SJCRH30 (cell line): ENCODE measurements at places on chromosomes 11 and 22.

GRCh38 chr11:93013646-93014045, 44.2 kb downstream of the MTNR1B start:
- no peak for DNase-seq

DNA sequence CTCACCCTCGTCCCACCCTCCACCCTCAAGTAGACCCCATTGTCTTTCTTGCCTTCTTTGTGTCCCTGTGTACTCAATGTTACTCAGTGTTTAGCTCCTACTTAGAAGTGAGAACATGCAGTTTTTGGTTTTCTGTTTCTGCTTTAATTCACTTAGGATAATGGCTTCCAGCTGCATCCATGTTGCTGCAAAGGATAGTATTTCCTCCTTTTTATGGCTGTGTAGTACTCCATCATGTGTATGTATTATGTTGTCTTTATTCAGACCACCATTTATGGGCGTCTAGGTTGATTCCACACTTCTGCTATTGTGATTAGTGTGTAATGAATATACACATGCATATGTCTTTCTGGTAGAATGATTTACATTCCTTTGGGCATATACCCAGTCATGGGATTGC, 73.6 kb downstream of the SIK2 start:
- DNase-seq, result no peak

- DNase-seq, result no peak
Observed at GRCh38 chr11:81995889-81996288, 737.8 kb downstream of the FAM181B start.

- no peak for DNase-seq
Observed at GRCh38 chr11:1523077-1523476, 36.5 kb upstream of the MOB2 start.

DNA sequence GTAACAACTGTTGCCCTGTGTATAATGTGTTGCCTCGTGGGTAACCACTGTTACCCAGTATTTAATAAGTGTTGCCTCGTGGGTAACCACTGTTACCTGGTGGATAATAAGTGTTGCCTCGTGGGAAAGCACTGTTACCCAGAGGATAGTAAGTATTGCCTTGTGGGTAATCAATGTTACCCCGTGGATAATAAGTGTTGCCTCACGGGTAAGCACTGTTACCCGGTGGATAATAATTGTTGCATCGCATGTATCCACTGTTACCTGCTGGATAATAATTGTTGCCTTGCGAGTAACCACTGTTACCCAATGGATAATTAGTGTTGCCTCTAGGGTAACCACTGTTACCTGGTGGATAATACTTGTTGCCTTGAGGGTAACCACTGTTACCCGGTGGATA, 17.1 kb upstream of the NXPE4 start:
- DNase-seq, result no peak

- DNase-seq, result no peak
Observed at GRCh38 chr11:3225826-3226750, 6.1 kb downstream of the MRGPRE start.

DNA sequence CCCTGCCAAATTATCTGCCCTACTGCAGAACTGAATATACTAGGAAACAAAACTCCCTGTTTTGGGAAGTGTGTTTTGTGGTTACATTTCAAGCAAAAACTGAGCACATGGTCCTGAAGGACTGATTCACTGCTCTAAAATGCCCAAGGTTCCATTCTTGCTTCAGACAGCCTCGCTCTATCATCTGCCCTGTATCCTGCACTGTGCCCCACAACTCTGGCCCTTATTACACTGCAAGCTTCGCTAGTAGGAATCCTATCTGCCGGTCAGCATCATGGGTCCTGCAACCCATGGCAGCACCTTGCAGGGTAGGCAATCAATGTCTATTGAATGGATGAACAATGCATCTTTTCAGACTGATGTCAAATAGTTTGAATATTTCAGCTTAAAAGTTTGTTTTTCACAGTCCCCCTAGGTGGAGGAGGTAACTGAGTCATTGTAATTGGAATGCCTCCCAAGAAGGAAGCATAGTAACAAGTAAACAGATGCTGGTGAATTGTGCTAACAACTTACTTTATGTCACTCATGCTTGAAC, 21.3 kb downstream of the LAYN start:
- no peak for DNase-seq

DNA sequence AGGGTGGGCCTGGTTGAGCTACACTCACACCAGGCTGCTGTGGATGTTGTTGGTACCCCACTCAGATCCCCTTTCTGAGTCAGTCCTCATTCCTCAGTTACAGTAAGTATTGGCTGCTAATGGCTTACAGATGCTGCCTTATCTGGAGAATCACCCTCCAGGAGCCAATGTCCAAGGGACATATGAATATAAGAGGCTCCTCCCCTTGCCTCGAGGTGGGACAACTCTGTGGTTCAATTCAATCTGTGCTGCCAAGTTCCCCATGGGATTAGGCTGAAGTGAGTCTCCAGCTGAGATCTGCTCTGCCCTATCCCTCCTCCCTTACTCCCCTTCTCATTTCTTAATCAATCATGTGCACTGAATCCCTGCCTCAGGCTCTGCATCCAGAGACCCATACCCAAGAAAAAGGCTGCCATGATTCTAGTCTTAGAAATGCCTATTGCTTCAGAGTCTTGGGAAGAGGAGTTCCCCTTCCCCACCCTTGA, 168.8 kb upstream of the SYT13 start:
- no peak for DNase-seq

DNA sequence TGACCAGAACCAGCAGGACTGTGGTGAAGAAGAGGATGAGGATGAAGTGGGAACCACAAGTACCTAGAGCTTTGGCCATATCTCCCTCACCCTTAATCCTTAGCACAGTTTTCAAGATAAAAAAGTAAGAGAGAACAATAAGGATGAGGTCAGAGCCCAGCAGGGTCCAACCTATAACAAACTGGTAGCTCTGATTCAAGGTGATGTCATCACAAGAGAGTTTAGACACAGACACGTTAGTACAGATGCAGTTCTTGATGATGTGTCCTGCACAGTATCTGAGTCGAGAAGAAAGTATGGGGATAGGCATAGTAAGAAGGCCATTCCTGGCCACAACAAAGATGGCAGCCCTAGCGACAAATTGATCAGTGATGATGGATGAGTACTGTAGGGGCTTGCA, 586 bp downstream of the OR56A5 start:
- DNase-seq, result no peak

GRCh38 chr11:110857892-110858546, 145.8 kb upstream of the ARHGAP20 start:
- DNase-seq, result no peak

DNA sequence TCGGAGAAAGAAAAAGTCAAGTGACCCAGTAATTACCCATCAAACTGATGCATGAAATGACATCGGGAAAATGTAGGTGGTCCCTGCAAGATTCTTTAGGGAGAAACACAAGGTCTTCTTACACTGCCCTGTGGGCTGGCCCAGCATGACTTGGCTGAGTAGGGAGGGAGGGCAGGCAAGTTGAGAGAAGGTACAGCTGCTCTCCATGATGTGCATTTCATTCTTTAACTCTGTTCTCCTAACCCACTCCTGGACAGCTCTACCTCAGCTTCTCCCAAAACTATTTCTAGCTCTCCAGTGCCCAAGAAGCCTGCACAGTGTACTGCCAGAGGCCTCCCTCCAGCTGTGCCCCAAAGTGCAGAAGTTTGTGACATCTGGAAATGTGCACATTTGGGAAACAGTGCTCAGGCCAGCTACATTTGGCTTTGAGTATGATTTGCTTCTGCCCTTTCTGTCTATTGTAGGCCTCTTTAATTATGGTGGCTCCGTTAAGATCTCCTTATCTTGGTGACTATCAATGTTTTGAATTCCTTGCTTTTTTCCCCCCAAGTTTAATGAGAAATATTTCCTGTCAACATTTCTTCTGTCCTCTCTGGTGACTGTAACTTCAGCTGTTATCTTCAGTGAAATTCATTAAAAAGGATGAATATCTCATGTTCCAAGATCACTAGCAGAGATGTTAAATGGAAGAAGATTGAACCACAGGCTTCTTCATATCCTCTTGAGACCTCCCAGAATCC, 26.7 kb upstream of the PRSS23 start:
- DNase-seq, result no peak

GRCh38 chr11:4467811-4468606, 14.4 kb upstream of the OR52K1 start:
- no peak for DNase-seq

GRCh38 chr22:41696703-41697102, 2.6 kb upstream of the MEI1 start:
- DNase-seq, result no peak

- DNase-seq, result no peak
Observed at GRCh38 chr11:67345920-67346819, 7.2 kb downstream of the POLD4 start.

GRCh38 chr11:14625586-14626205, 17.9 kb upstream of the PDE3B start:
- no peak for DNase-seq

GRCh38 chr11:10476342-10476741, 21.3 kb downstream of the AMPD3 start:
- no peak for DNase-seq

DNA sequence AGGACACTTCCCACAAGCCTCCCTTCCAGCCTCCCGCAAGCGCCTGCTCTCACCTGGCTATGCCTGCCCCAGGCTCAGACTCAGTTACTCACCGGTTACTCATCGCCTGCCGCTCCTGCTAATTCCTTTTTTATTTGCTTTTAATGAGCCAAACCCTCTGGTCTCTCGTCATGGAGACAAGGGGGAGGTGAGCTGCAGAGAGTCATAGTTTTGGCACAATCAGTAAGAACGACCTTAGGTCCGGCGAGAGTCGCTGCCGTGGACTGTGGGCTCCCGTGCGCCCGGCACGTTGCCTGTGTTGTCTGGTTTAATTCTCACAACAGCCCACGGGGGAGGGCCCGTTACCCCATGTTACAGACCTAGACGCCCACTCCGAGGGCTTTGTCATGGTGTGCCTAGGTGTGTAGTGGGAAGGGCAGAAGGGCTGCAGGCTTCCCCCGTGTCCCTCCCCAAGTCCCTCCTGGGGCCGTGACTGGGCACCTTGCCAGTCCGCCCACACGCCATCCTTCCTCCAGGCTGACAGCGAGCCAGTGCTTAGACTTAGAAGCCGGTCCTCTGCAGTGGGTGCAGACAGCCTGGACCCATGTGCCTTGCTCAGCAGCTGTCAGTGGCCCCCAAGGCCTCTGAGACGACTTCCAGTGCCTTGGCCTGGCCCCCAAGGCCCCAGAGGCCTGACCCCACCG, 42.2 kb downstream of the WNT7B start:
- DNase-seq, result peak; percentile 23

- no peak for DNase-seq
Observed at GRCh38 chr11:11396301-11397035, 43.4 kb upstream of the CSNK2A3 start.

- DNase-seq, result peak; percentile 86
Observed at GRCh38 chr11:1876361-1877063, 15.2 kb downstream of the PRR33 start.

GRCh38 chr11:16781936-16782919, 43.8 kb downstream of the C11orf58 start:
- DNase-seq, result no peak

DNA sequence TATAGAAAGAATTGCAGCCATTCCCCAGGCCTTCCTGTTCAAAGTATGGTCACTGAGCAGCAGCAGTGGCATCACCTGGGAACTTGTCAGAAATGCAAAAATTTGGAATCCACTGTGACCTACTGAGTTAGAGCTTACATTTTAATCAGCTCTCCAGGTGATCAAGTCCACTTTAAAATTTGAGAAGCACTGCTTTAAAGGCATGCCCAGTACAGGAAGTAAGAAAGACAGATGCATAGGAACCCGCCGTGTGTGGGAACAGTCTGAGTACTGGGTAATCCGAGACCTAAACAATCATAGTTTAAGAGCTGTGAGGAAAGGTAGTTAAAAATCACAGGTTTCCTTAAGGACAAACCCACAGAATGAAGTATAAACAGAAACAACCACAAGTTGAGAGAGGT, 462.4 kb downstream of the RAB38 start:
- no peak for DNase-seq

GRCh38 chr11:134604886-134605285, 192.8 kb upstream of the B3GAT1 start:
- no peak for DNase-seq

DNA sequence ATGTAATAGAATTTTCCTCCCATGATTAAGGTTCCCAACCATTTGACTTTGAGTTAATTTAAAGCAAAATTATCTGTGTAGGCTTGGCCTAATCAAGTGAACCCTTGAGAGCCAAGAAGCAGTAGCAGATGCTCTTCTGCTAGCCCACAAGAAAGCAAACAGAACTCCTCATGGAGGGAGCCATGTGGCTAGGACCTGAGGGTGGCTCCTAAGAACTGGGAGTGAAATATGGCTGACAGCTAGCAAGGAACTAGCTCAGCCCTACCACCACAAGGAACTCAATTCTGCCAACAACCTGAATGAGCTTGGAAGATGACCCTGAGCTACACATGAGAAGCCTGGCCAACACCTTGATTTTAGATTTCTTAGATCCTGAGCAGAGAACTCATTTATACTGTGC, 167.7 kb downstream of the WNT11 start:
- no peak for DNase-seq
